ENCODE measurements at places on chromosomes 2 and 18.
A peak's percentile ranks its signal among the peaks of the same experiment; 100 is the strongest.

- no peak for DNase-seq
These were observed 172.0 kb upstream of the SIX3 start for GRCh38 chr2:44769349-44770011.

DNA sequence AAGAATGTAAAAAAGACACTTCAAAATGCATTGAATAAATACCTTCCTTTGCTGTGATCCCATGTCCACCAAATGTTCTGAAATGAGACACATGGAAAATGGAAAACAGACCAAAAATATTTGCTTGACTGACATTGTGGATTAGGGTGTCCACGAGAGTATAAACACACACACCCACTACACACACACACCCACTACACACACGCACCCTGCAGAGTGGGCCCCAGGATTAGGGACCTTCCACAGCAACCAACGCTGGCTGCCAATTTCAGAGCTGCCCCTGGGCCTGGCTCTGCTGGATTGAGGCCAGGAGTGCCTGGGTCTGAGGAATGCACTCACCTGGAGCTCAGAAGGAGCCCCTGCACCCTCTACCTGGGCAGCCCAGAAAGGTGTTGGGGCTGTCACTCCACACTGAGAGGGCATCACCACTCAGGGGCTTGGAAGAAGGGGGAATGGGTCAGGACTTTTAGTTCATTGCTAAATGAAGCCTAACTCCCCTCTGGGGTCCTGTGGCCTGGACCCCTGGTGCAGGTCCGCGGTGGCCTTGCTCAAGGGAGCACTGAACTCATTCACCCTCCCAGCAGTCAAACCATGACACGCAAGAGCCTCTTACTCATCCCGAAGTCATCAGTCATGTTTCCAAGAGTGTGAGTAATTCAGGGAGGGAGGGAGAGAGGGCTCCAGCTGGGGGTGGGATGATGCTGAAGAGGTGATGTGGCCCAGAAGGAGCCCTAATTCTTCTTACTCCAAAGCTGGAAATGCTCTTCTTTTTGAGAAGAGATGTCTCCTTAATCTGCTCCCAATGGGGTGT lies 50.2 kb upstream of the PLB1 start:
- no peak for DNase-seq

DNA sequence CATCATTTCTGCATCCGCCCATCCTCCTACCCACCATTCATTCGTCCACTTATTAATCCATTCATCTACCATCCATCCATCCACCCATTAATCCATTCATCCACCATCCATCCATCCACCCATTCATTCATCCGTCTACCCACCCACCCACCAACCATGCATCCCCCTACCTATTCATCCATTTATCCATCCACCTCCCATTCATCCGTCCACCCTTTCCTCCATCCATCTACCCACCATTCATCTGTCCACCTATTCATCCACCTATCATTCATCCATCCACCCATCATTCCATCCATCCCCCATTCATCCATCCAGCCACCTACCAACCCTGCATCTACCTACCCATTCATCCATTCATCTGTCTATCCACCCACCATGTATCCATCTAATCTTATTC lies 83.5 kb upstream of the MCFD2 start:
- no peak for DNase-seq

GRCh38 chr2:217527590-217528202 lies 475.1 kb downstream of the TNS1 start:
- DNase-seq: no peak

DNA sequence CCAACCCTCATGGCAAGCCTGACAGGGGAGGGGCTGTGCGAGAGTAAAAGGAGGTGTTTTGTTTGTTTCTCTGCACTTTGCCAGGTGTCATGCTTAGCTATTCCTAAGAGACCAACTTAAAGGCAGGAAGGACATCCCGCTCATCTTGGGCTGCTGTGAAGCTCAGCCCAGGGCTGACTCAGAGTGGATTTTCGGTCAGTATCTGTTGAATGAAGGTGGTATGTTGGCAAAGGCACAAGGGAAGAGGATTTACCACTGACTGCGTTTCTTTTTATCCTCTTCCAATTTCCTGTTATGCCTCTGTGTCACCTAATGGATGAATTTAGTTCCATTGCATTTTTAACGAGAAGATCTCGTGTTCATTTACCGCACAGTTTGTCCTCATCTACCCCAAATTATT lies 18.9 kb downstream of the TRPM8 start:
- DNase-seq: no peak

GRCh38 chr2:111161971-111162370 lies 41.3 kb downstream of the BCL2L11 start:
- DNase-seq: no peak

DNA sequence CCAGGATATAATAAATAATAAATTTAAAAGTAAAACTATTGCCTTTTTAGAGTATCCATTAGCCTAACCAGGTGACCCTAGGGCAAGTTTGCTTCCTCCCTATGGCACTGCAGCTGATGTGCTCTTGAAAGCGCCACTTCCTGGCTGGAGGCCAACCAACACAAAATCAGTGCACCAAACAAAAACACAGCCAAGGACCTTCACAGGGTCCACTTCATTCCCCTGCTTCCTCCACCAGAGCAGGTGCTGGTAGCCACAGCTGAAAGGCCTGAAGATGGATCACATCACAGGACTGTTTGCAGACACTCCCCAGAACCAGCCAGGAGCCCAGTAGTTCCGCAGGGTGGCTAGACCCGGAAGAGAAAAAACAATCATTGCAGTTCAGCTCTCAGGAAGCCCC lies 108.8 kb downstream of the TWIST2 start:
- no peak for DNase-seq

GRCh38 chr2:202377207-202377761 lies 1.2 kb downstream of the BMPR2 start:
- DNase-seq: no peak

GRCh38 chr2:183530333-183530901 lies 406.2 kb downstream of the NUP35 start:
- no peak for DNase-seq

GRCh38 chr18:79733986-79734770 lies 54.6 kb downstream of the CTDP1 start:
- no peak for DNase-seq

- no peak for DNase-seq
These were observed 80.0 kb downstream of the ETAA1 start for GRCh38 chr2:67476809-67477790.

DNA sequence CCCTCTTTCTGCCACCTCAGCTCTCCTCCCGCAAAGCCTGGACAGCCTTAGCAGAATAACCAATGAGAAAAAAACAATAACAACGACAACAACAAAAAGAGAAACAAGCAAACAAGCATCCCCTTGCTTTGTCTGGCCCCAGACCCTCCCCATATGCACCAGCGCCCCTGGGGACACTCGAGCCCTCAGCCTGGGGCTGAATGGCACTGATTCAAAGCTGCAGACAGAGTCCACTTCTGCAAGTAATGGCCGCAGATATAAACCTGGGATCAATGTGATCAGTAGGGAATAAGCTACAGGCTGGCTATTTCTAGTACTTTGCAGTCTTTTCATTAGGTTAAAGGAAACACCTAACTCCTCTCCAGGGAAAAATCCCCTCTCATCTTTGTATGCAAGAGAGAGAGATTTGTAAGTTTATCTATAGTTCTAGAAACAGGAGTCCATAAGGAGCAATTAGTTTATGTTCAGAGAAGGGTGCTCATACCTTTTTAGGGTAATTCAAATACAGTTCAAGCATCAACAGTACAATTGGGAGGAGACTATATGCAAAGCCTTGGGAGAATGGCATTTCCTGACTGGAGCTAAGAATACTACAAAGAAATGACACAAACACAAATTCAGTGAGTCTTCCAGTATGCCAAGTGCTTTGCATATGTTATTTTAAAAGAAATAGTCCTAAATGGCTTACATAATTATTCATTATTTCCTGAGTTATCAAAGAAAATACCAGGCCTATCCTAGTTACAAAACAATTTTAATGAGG lies 122.3 kb upstream of the DDX18 start:
- no peak for DNase-seq

DNA sequence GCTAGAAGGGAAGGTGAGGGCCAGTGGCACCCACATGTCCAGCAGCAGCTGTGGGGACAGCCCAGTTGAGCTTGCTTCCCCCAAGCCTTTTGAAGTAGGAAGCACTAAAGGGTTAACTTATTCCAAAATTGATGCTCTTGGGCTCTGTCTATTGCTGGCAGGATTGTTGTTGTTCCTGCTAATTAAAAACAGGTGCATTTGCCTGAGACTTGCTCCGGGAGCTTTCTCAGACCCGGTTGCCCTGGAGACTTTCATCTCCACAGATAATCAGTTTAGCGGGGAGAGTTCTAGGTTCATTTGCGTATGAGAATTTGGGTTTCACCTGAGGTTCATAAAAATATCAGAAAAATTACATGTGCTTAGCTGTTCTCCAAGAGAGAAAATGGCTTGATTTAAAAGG lies 277.3 kb downstream of the LRATD1 start:
- no peak for DNase-seq

DNA sequence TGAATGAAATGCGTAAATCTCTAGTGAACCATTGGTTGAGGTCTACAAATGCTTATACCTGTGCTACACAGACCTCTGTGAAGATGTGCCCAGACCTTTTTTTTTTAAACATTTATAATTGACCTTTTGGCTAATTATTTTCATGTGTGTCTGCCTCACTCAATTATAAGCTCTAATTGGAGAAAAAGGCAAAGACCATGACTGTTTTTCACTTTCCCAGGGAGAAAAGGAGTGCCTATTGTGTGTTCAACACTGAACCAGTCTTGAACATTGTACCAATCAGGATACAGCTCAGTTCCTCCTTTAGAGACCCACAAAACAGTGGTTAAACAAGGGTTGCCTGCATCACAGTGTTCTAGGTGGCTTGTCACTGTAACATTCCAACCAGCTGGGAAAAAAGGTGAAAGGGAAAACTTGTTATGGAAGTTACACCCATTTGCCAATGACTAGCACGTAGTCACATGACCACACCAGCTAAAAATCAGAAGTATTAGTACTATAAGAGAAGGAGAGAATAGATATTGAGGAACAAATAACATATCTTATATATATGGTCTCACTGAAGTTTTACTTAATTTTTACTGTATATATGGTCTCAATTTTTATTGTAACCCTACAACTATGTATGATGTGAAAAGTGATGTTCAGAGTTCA lies 13.4 kb downstream of the TANK start:
- no peak for DNase-seq

GRCh38 chr2:25184254-25184653 lies 15.9 kb upstream of the POMC start:
- no peak for DNase-seq

DNA sequence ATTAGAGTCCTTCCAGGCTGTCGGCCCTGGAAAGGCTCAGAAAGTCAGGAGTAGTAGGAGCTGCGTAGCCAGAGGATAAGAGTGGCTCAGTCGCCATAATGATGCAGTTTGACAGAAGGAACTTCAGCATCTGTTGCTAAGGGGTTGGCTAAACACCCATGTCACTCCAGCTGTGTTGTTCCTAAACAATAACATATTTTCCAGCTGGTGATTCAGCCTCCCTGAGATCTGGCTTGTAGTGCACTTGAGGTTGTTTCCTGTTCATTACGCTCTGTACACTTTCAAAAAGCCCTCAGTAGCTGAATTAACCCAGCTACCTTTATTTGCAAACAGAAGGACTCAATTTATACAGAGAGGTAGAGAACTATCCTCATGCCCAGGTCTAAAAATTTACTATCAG lies 39.7 kb upstream of the EPAS1 start:
- no peak for DNase-seq

- no peak for DNase-seq
These were observed 108.7 kb downstream of the FEZ2 start for GRCh38 chr2:36489281-36489680.

GRCh38 chr2:129803871-129804270 lies 175.6 kb upstream of the RAB6C start:
- DNase-seq: no peak

- DNase-seq: no peak
These were observed 24.0 kb downstream of the ARMC9 start for GRCh38 chr2:231222318-231223000.

DNA sequence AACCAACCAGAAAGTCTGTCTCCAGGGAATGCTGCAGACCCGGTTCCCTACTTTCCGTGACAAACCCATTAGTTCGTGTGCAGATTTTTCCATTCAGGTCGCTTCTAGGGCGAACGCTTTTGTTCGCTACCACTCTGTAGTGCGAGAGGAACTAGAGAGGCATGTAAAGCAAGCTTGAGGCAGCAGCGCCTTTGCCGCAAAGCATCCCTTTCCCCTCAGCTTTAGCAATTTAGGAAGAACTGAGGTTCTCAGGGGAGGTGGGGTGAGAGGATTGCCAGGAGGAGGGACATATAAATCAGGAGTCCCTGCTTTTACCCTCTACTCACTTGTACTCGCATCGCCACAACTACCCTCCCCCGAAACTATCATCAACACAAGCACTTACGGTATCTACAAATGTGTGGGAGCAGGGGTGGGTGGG lies 748 bp upstream of the ZNF804A start:
- peak; percentile 17 for DNase-seq

DNA sequence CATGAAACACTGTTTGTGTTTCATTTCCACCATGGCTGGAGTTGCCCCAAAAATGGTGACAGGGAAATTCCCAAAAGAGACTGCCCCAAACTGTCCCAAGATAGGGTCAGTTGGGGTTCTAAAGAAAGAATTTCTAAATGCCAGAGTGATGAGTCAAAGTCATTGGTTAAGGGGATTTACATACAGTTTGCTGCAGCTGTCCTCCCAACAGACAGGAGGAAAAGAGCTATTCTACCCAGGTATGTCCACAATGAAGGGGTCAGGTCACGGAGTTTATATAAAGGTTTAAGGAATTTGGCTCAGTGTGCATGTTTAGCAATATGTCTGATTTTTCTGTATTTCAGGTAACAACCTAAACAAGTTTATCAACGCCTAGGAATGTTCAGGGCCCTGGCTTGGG lies 344.1 kb downstream of the TDRD15 start:
- DNase-seq: no peak

DNA sequence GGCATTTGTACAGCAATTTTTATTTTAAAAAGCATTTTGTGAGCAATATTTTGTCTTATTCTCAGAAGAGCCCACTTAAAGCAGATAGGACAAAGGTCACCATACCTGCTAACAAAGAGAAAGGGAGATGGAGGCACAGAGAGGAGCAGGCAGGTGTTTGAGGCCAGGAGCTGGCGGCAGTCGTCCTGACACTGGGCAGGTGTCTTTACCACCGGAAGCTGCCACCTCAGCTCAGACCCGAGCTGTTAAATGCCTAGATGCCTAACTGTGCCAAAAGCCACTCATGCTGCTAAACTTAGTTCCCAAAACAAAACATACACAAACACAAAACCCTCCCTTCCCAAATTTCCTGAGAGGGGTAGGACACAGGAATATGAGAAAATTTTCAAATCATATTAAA lies 120.9 kb downstream of the CNTNAP5 start:
- no peak for DNase-seq
